Cortex of kidney (tissue), 1 donor: ENCODE measurements at places on chromosomes 3 and 15.

DNA sequence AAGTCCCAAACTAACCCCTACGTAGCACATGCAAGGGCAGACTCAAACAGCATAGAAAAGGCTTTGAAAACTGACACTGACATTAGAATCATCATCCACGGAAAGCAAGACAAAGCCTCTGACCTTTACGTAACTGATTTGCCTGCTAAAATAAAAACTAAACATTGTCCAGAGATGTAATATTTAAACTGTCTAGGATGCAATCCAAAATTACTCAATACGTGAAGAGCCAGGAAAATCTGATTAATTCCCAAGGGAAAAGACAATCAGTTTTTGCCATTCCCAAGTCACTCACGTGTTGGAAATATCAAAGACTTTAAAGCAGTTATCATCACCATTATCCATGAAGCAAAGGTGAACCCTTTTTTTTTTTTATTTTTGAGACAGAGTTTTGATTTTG, 13.3 kb upstream of the IQCF1 start:
- DNase-seq: no peak

DNA sequence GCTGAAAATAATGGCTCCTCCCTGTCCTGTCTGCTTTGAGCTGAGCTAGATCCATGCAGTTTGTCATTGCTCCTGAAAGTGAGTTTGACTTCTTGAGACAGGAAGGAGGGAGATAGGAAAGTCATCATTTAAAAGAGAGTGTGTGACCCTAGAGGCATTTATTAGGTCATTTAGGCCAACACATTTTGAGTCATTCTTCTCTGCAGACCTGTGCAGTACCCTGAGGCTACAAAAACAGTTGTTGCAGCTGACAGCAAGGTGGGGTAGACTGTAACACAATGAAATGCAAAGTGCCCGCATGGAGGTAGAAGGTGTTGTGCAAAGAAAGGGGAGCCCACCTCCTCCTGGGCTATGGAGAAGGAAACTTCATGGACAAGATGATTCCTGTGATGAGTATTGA, 102.8 kb upstream of the PFN2 start:
- DNase-seq: no peak

DNA sequence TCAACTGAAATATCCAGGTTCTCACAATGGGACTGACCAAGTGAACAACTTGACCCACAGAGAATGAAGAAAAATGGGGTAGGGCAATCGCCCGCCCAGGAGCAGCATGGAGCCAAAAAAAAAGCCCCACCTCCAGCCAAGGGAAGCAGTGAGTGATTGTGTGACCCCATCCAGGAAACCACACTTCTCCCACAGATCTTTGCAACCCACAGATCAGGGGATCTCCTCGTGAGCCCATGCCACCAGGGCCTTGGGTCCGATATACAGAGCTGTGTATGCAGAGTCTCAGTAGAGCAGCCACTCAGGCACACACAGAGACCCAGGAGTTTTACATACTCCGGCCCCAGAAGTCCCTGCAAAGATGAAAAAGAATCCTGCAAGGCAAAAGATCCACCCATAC, 35.7 kb downstream of the PYGO1 start:
- DNase-seq: no peak

- no peak for DNase-seq
Measured at GRCh38 chr15:76840830-76841460, 64.2 kb downstream of the SCAPER start.

DNA sequence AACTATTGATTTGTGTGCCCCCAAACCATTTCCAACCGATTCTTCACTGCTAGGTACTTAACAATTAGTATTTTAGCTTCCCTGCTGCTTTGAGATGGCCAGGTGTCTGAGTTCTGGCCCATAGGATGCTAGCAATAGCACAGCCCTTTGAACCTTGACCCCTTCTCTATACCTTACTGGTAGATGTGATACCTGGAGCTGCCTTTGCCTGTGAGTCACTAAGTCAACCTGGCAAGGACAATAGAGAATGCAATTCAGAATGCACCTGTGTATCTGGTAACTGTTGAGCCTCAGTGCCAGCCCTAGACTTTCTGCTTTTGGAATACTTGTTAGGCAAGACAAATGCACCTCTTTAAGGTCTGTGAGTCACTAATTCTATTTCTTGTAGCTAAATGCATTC, 467.4 kb downstream of the GRM7 start:
- DNase-seq: no peak

- no peak for DNase-seq
Measured at GRCh38 chr3:190084983-190085382, 35.7 kb downstream of the P3H2 start.

DNA sequence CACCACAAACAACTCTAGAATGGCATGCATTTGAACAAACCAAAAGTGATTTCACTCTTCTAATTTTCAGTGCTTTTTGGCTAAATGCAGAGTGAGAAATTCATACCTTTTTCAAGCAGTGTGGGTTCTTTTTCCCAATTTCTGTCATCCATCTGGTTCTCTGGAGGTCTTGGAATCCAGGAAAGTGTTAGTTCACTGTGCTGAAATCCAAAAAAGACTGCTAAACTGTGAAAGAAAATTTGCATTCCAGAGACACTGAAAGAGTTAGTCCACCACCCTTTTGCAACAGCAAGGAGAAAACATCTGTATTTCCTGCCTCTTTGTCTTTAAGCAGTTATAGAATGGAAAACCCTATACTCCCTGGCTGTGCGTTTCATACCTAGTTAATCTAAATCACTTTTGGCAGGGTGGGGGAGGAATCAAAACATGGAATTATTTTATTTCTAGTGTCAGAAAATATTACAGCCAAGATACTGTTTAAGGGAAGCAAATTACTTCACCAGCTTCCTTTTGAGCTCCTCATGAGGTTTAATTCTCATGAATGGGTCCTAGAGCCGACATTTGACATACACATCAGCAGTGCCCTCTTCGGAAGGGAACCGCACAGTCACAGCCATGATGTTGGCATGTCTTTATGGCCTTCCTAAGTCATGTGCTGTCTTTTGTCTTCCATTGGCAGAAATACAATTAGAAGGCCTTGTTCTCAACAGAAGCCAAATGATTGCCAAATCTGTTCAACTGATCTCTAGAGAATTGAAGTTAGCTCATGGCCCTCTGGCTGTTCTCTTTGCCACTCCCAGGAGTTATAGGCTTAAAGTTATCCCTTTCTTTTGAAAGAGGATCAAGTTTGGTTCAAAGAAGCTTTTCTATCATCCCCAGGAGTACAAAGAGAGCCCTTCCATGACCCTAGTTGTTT, 317.7 kb upstream of the TPRG1 start:
- DNase-seq: no peak

DNA sequence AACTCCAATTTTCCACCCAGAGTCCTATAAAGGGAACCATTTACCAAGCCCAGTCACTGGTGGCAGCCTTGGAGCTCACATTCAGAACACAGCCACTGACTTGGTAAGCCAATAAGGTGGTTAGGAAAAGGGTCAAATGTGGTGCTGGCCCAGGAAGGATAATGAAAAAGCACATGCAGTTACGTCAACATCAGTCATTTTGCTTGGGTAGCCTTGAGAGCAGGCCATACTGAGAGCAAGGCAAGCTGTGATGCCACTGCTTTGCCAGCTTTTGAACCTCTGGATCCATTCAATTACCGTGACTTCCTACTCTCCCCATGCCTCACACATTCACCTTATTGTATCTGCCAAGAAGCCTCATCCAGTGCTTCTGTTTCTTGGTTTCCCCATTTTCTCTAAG, 253.6 kb downstream of the OPA1 start:
- no peak for DNase-seq

GRCh38 chr3:126606001-126606400, 47.3 kb upstream of the C3orf22 start:
- DNase-seq: no peak

GRCh38 chr3:141391298-141391990, 23.1 kb downstream of the ZBTB38 start:
- no peak for DNase-seq

DNA sequence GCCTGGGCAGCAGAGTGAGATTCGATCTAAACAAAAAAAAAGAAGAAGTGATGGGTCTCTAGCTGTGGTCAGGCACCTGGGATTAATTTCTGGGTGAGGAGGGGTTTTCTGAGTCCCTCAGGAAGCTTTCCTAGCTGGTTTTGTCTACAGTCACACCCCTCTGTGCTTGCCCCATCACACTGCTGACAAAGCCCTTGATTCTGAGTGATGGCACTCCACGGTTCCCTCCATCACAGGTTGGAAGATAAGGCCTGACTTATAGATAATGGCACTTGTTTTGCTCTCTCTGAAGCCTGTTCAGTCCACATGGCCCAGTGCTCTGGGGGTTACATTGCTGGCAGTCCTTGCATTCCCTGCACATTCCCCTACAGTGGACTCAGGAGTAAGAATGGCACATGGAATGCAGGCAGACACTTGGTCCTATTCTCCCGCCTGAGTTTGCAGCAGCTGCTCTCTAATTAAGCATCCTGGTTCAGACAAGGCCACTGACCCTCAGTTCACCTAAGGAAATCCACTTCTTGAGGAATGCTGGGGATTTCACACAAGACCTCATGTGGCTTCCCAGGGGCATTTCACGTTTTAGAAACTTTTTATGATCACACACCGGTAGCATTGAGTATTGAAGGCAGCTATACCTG, 81.0 kb upstream of the NMNAT3 start:
- DNase-seq: no peak

GRCh38 chr15:59298225-59298853, 74.3 kb downstream of the MYO1E start:
- no peak for DNase-seq

DNA sequence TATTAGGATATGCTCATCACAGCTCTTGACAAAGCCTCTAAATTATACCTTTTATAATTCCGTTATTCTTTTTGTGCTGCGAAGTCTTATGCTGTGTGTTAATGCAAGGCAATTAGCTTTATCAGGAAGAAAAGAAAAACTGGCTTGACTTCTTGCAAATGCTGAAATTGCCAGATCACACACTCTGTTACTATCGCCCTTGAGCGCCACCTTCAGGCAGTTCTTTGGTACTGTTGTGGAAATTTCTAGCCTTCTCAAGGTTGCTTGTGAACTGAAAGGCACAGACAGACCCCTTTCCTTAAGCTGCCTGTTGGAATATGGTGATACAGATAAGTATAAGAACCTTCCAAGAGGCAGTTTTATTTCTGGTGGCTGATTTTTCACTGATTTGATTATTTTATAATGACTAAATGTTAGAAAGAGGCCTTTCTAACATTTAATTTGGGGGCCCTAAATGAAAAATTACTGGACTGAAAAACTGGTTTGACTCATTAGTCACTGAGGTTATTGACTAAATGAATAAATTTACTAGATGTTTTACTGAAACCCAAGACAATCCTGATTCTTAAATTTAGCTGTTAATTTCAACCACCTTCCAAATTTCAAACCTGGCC, 126.2 kb upstream of the RASGRP1 start:
- no peak for DNase-seq

DNA sequence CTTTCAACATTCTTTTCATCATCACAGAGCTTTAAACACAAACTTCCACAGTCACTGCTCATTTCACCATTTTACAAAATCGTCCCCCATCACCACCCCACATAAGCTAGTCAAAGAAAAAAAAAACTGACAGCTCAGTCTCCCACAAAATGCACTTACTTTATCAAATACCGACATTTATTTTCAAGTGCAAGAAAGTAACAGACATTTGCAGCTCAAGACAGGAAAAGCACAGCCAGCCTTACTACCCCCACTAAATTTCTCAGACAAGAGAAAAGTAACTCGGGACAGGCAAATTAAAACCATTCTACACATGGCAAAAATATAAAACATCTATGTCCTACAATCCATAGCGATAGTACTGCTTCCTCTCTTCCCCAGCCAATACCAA, 402.4 kb downstream of the SHQ1 start:
- no peak for DNase-seq

DNA sequence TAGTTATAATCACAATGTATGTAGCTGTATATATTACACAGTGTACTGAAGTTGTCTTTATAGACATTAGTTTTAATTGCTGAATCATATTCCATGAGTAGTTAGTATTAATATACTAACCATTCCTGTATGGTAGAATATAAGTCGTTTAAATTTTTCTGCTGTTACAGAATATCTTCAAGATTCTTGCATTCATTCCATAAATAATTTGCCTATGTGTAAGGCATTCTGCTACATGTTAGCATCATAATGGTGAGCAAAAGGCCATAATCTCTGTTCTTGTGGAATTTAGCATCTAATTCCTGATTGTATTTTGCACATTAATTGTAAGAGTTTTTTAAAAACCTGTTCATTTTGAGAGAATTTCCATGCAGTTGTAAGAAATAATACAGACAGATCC, 14.1 kb downstream of the GYG1 start:
- no peak for DNase-seq
